ENCODE measurements at places on chromosomes 1 and 21.

GRCh38 chr1:196075621-196076020, 532.6 kb downstream of the KCNT2 start:
- no peak for DNase-seq

- peak; percentile 71 for DNase-seq
Observed at GRCh38 chr1:226656601-226657277, 82.3 kb downstream of the ITPKB start.

DNA sequence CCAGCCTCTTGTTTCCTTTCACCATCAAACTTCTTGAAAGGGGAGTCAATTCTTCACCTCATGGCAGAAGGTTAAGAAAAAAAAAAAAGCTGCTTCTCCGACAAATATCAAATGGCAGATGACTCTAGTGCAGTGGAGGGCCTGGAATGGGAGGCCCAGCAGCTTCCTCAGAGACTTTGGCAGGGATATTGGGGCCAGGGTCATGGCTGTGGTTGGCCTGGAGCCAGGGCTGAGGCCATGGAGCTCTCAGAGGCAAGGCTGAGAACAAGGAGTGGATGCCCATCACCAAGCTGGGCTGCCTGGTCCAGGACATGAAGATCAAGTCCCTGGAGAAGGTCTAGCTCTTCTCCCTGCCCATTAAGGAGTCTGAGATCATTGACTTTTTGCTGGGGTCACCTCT, 18.7 kb downstream of the MTF1 start:
- DNase-seq = no peak

DNA sequence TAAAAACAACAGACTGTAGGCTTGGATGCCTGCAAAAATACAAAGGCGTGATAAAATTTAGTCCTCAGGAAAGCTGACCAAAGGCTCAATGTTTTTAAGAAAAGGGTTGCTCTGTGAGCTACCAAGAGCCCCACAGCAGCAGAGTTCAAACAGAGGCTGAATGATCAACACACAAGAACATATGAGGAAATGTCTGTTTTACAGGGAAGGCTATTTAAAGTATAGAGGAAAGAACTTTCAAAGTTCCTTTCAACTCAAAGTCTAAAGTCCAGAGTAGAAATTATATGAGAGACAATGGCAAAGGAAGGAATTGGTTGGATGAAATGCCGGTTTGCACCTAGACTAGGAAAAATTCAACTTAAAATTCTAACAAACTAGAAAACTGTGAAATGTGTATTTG, 8.6 kb downstream of the CLSTN1 start:
- no peak for DNase-seq

DNA sequence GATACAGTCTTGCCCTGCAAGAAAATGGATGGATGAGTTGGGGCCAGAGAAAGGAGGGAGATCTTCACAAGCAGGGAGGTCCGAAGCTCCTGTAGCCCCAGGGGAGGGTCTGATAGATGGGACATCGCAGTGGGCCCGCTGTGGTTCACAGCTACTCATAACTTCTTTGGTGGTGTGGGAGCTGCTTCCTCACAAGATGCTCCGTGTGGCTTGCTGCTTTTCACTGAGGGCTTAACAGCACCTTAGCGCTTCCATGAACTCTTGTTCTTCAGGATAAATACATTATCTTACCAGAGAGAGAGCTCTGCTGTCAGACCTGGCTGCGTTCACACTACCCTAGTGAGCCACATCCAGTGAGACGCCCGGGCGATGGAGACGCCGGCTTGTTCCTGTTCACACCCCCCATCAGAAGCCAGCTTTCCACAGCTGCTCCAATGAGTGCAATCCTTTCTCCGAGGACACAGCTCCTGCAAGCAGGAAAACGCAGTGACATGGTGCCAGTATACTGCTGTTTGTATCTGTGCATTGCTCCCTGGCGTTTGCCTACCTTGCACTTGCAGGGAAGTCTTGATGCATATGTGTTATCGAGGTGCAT, 599.8 kb downstream of the AJAP1 start:
- no peak for DNase-seq

DNA sequence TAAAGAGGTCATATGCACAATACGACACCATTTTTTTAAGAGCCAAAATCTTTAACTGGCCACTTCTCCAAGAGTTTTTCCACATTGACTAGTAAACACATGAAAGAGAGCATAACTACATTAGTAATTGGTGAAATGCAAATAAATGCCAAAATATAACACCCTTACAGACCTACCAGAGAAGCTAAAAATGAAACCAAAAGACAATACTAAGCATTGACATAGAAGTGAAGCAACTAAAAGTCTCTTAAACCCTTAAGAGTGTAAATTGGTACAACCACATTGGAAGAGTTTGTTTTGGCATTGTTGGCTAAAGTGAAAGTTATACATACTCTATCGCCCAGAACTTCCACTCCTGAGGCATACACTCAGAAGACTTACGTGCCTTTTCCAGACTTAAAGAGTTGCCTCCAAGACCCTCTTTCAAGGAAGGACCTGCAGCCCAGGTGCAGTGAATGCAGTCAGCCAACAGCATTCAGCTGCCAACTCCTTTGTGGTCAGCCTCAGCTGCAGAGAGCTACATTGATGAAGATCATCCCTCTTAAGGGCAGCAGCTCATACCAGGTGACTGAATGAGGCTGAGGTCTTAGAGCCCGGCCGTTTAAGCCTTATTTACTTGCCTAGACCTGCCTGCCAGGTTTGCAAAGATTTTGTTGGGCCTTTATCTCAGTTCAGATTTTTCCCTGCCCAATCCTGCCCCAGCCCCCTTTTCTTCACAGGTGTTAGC, 839.1 kb upstream of the ADGRL2 start:
- DNase-seq = no peak

DNA sequence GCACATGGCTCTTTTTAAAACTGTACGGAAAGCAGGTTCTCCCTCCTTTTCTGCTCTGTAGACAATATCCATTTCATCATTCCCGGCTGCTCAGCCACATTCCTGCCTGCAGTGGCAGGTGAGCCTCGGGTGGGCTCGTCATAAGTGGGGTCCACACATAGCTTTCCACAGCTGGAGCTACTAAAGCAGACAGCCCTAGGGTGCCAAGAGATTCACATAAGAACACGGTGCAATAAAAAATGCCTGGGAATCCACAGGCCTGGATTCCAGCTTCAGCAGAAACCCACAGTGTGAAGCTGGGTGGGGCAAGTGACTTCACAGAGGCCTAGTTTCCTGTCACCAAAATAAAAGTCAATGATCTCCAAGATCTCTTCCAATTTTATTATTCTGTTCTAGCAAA, 96.4 kb downstream of the MIS18A start:
- no peak for DNase-seq

GRCh38 chr21:45226540-45227326, 61.0 kb downstream of the POFUT2 start:
- no peak for DNase-seq

DNA sequence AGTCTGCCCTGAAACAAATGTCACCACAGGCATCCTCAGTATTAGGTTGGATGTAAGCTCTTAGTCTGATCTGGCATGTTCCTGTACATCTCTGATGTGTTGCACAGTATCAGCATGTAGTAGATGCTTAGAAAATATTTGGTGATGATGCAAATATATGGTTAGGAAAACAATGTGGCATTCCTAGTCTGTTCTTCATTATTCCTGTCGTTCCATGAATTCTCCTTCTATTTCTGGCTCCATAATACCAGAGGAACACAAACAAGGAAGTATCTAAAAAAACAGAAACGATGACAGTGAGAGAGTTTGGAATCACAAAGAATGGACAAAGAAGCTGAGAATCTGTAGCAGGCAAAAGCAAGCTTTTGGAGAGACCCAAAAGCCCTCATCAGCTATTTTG, 236.6 kb downstream of the HHAT start:
- no peak for DNase-seq

DNA sequence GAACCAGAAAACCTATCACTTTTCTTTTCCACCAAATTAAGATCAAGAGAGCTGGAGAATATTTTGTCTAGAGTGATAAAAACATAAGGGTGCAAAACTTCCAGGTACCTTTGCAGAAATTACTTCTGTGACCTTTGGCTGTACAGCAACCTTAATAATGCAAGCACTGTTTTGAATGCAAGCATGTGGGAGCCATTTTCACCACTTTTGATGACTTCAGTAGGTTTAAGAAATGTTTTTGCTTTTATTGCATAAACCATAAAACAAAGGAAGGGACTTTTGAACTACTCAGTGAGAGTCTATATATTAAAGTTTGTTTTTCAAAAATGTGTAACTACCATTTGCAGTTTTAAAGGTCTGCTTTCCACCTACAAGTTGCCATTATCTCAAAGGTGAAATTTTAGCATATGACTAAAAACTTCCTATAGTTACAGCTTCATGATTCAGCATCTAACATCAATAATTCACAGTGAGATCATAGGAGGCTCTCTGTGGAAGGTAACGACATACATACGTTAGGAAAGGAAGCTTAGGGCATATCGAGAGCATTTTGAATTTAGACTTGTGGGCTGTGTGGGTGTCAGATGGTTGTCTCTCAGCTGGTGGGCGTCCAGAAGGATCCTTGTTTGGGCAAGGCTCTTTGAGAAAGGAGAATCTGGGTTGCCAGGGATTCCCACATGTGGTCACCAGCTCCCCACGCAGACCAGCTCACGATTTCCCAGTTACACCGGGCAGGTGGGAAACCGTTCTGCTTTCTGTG, 1.1 kb upstream of the GADD45A start:
- peak; percentile 27 for DNase-seq

- DNase-seq = no peak
Observed at GRCh38 chr1:3077561-3077960, 8.6 kb downstream of the PRDM16 start.

GRCh38 chr1:234889643-234890042, 239.0 kb downstream of the TOMM20 start:
- DNase-seq = no peak

DNA sequence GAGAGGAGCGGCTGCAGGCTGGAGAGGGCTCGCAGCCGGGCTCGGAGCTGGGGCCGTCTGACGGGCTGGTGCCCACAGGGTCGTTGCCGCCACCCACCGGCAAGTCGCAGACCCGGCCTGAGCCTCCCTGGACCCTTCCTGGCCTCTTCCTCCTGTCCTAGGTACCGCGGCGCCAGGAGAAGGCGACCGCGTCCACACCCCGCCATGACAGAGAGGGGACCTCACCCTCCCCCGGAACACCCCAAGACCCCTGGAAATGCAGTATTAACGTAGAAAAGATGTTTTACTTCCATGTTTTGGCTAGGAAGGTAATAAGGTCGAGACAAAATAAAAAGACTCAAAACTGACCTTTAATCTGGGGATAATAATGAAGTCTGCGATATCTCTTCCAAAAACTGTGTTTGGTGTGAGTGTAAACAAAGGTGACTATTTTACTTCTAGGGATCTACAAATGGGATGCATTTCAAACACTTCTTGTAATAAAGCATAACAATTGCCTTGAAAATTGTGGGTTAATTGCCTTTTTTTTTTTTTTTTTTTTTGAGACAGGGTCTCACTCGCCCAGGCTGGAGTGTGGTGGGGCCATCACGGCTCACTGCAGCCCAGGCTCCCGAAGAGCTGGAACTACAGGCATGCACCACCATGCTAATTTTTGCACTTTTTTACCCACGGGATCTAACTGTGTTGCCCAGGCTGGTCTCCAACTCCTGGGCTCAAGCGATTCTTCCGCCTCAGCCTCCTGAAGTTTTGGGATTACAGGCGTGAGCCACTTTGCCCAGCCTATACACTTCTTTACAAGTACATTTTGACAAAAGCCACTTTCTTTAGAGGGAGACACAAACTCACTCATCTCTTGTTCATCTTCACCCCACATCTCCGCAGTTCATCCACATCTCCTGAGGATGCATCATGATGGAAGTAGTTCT, 838 bp upstream of the RSRP1 start:
- DNase-seq = no peak

DNA sequence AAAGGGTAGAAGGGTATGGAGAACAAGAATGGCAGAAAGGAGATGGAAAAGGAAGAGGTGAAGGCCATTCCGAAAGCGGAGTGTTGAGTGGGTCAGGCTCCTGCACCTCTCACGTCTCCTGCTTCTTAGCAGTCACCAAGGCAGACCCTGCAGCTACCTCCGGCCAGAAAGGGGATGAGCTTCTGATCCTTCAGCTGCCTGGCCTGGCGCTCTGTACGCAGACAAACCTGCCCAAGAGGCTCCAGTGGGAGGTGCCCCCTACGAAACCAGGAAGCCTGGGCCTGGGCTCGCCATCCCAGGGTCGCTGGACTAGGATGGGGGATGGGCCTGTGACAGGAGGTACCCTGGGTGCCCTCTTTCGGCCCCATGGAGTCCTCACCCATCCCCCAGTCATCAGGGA, 3.0 kb downstream of the GPR61 start:
- no peak for DNase-seq

DNA sequence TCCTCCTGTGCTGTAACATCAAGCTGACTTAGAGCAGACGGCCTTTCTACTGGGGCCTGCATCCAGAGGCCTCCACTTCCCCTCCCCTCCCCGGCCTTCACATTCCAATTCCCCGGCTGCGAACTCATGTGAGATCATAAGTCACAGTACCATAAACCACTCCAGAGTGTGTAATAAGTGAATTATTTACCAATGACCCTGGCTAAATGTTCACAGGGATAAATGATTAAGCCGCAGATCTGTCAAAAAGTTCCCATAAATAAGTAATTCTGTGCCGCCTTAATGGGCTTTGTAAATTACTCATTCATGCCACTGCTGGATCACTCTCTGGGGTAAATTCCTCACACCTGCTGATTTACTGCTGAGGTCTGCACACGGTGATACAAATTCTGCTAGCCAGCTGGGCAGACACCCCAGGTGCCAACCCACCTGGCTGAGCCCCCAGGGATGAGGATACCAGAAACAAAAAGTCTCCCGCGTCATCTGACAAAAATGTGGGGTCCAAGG, 27.4 kb upstream of the KIRREL1 start:
- DNase-seq = no peak

DNA sequence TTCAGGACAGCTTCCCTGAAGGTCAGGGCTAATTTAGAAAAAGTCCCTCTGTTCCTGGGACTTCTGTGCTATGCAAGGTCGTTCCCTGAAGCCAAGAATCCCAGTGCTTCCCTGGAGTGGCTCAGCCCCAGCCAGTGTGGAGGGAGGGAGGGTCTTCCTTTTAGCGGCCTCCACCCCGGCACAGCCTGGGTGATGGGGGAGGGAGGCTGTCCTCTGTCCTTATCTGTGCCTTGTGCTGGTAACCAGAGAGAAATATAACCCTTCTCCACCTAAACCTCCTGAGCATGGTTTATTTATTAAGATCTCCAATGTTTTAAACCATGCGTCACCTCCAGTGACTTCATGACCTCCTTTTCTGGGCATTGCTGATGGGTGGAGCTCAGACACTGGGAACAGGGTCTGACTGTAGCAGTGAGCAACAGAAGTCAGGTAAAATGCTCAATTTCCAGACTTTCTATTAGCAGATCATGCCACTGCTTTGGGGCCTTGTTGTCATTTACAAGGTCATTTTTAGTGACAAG, 157.1 kb downstream of the DSCAM start:
- DNase-seq = no peak

DNA sequence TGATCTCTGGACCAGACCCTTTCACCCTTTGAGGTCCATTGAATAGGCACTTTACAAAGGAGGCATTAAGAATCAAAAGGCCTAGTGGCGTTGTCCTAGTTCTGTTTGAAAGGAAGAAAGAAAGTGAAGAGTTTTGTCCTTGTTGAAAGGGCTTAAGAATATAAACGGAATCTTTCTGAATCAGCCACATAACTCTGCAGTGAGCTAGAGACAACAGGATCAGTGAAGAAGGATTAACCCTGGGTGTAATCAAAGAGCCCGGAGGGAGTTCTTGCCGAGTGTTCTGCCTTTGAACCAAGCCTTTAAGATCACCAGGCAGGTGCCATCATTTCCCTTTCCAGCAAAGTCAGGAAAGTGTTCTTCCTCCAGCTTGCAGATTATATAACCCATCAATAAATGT, 54.8 kb upstream of the CNTN2 start:
- DNase-seq = no peak

- DNase-seq = no peak
Observed at GRCh38 chr1:163357378-163357777, 35.6 kb downstream of the NUF2 start.

- peak; percentile 63 for DNase-seq
Observed at GRCh38 chr1:53327182-53327913, 522 bp downstream of the LRP8 start.

Measured in activated T-cell treated with anti-CD3 and anti-CD28 coated beads, Interleukin-2, amount 50 U/mL, for 1 hour (primary cell).